ENCODE measurements at places on chromosomes 7 and 10. TPM values are rescaled to one million over a fixed set of nuclear protein-coding genes. Genes with fewer than 3 reads are reported as not detected.

The WDR37 gene
- 14.8 TPM for total RNA-seq

The DLX6 gene
- total RNA-seq: not detected

The HECW1 gene
- total RNA-seq: not detected

The AGR3 gene
- total RNA-seq: not detected

Measured in mammary microvascular endothelial cell (primary cell).